ENCODE measurements at places on chromosomes 5 and 9. TPM values are rescaled to one million over a fixed set of nuclear protein-coding genes. Genes with fewer than 3 reads are reported as not detected.

The FAM153A gene
- total RNA-seq, result 3.8 TPM

The GMCL2 gene
- not detected for total RNA-seq

The VLDLR gene
- 34.3 TPM for total RNA-seq

The SLCO6A1 gene
- not detected for total RNA-seq
